ENCODE measurements at places on chromosomes 7 and 10. TPM values are rescaled to one million over a fixed set of nuclear protein-coding genes. Genes with fewer than 3 reads are reported as not detected.

Gene INHBA
- total RNA-seq = 5.9 TPM

DNA sequence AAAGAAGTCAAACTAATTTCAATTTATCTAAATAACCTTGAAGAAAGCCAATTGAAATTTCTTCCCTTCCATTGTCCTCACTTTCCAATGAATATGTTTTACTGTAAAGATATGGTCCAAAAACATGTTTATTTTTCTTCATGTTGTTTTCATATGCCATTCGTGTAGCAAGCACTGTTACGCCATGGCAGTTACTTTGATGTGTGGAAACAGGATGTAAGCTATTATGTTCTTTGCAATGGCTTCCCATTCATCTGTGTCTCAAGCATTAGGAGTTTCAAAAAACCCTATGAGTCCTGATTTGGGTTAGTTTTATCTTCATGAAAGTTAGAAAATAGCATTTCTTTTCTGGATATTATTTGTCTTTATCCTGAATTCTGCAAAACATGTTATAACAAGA, 31.0 kb downstream of the GPR141 start:
- no peak for DNase-seq

GRCh38 chr10:130160775-130161174, 24.6 kb downstream of the GLRX3 start:
- no peak for DNase-seq

DNA sequence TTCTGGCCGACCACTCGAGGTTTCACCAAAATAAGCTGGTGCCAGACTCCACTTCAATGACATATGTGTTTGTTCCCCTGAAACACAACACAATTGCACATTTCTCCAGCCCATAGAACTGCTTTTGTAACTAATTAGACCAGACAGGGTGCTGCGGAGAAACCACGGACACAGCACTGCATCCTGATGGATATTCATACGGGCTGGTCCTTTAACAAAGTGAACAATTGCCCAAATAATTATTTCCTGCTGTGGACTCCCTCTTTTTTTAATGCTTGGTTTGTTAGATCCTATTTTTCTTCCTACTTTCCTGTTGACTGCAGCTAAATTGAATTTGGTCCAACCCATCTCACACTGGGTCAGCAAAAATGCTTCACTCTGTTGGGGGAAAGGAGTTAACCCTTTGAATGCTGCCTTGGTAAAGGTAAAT, 198.6 kb upstream of the BMPER start:
- DNase-seq = no peak

DNA sequence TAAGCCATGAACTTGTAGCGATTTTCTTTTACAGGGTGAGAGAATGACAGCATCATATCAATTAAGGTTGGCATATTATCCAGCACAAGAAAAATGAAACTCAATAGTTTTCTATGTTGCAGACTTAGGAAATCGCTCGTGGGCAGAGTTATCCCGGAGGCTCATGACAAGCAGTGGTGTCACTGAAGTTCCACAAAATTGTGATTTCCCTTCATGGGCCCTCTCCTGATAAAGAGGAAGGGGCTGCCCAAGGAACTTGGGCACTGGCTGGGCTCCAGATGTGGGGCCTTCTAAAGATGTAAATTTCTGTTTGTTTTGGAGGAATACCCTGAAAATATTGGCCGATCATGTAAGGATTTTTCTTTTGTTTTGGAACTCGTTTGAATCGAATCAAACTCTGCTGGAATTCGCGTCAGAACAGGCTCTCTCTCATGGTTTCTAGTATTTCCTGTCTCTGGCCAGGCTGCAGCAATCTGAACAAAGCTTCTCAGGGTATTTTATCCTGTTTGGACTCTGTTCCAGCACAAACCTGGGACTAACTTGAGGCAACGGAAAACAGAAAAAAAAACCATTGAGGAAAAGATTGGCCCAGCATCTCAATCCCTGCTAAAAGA, 340.6 kb upstream of the NRP1 start:
- DNase-seq = no peak

DNA sequence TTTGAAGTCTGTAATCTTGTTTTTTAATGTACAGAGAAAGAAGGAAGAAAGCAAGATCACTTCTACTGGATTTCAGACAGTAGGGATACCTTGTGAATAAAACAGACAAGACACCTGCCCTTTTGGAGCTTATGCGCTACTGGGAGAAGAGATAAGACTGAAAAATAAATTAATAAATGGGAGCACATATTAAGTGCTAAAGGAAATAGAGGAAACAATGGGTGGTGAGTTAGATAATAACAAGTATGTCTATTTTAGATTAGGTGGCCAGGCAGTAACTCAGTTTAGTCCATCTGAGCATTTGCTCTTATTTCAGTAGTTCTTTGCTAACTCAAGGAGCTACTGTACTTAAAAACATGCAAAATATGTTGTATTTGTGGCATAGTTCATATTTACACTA, 15.9 kb downstream of the MIOS start:
- no peak for DNase-seq

DNA sequence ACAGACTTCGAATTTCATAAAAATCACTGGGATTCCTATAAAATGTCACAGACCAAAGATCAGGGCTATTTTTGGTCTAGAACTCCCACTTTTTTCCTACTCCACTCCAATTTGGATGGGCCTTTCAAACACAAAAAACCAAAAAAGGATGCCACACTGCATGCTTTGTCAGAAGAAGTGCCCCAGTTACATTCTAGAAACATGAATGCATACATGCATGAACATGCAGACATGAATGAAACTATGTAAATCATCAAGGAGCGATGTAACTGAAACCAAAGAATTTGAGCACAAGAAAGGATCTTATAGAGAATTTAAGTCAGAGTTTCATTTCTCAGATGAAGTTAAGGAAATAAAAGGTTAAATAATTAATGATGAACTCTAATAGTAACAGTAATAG, 31.8 kb upstream of the FAM133B start:
- no peak for DNase-seq

DNA sequence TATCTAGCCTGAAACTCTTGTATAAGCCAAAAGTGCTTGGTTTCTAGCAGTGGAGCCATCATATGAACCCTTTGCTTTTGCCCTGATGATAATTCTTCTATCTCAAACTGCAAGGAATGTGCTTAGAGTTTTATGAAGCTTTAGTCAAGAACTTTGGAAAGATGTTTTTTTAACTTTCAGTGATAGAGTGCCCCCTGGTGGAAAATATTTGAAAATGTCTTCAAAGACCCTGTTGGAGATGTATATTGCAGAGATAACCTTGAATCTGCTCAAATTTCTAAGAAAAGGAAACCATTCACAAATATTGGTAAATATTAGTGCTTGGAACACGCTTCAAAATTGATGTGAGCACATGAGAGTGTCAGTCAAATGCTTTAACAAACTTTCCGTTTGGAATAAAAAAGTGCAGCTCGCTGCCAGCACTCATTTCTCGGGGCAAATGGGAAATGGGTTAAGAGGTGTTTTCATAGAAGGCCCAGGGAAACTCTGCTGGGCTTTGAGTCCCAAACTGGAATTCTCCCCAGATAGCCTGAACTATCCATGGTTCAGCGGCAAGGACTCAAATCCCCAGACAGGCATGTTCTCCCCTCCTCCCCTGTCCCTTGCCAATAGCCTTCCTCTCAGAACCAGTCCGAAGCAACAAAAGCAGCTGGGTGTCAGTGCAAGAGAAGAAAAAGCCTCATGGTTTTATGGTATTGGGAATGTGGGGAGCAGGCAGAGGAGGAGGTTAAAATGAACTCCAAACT, 129.3 kb downstream of the MYOF start:
- peak; percentile 79 for DNase-seq

GRCh38 chr7:47622946-47623640, 41.2 kb upstream of the TNS3 start:
- peak; percentile 80 for DNase-seq

All from kidney (tissue), 22 donors.